Epithelial cell of alveolus of lung (primary cell): ENCODE measurements at places on chromosomes 5 and 9. TPM values are rescaled to one million over a fixed set of nuclear protein-coding genes. Genes with fewer than 3 reads are reported as not detected.

ZFP37 gene
- total RNA-seq, result 1.3 and 4.6 TPM in 2 replicates

IFNA21 gene
- not detected in 2 replicates for total RNA-seq

C7 gene
- total RNA-seq, result 3.1 and 33.9 TPM in 2 replicates

OSMR gene
- 43.8 and 124 TPM in 2 replicates for total RNA-seq

WDR38 gene
- total RNA-seq, result not detected in 2 replicates

TICAM2 gene
- 3.2 and 4.9 TPM in 2 replicates for total RNA-seq

C5orf58 gene
- 1.4 TPM in 1 of 2 replicates, not detected in the other for total RNA-seq

AGGF1 gene
- total RNA-seq, result 21.7 and 22.4 TPM in 2 replicates

IL12B gene
- total RNA-seq, result not detected in 2 replicates

PNPLA7 gene
- total RNA-seq, result 0.13 and 0.32 TPM in 2 replicates

WNT8A gene
- not detected in 2 replicates for total RNA-seq

RAB3C gene
- total RNA-seq, result not detected in 2 replicates

NR5A1 gene
- total RNA-seq, result not detected in 2 replicates

ENTPD2 gene
- total RNA-seq, result 0.72 TPM in 1 of 2 replicates, not detected in the other

IFNB1 gene
- total RNA-seq, result not detected in 2 replicates

CCNJL gene
- 3.9 and 4.4 TPM in 2 replicates for total RNA-seq

UNC5A gene
- under 0.01 and 0.32 TPM in 2 replicates for total RNA-seq

INSL4 gene
- total RNA-seq, result not detected in 2 replicates

TOR4A gene
- 38.1 and 52.4 TPM in 2 replicates for total RNA-seq

ITGA1 gene
- 41.2 and 53.8 TPM in 2 replicates for total RNA-seq

TMEM171 gene
- total RNA-seq, result 0.24 and 13.7 TPM in 2 replicates

DAPK1 gene
- 1.6 and 8.3 TPM in 2 replicates for total RNA-seq

LEAP2 gene
- total RNA-seq, result 0.32 TPM in 1 of 2 replicates, not detected in the other

GZMA gene
- not detected in 2 replicates for total RNA-seq

UBE2QL1 gene
- total RNA-seq, result not detected in 2 replicates

ZBTB34 gene
- 4.7 and 9.0 TPM in 2 replicates for total RNA-seq

STK32A gene
- 0.24 and 0.26 TPM in 2 replicates for total RNA-seq

AHRR gene
- 7.0 and 47.7 TPM in 2 replicates for total RNA-seq

MOB3B gene
- total RNA-seq, result 1.0 and 3.8 TPM in 2 replicates

PIP5KL1 gene
- total RNA-seq, result 1.9 and 3.7 TPM in 2 replicates

PLCXD3 gene
- under 0.01 and 0.64 TPM in 2 replicates for total RNA-seq

ANKDD1B gene
- total RNA-seq, result not detected in 2 replicates

NTNG2 gene
- total RNA-seq, result 0.91 and 1.3 TPM in 2 replicates

ANKRD18B gene
- under 0.01 and 0.13 TPM in 2 replicates for total RNA-seq

UAP1L1 gene
- total RNA-seq, result 5.7 and 11.7 TPM in 2 replicates

MARVELD2 gene
- 0.88 and 2.5 TPM in 2 replicates for total RNA-seq

CCDC192 gene
- total RNA-seq, result not detected in 2 replicates

PCDHB10 gene
- total RNA-seq, result 0.13 and 0.24 TPM in 2 replicates

ALDH1A1 gene
- 0.13 and 6.5 TPM in 2 replicates for total RNA-seq

NRARP gene
- 0.78 and 1.8 TPM in 2 replicates for total RNA-seq

KCNIP1 gene
- not detected in 2 replicates for total RNA-seq

PLPP7 gene
- 4.5 and 5.1 TPM in 2 replicates for total RNA-seq

IL13 gene
- not detected in 2 replicates for total RNA-seq

NUP214 gene
- 15.1 and 30.6 TPM in 2 replicates for total RNA-seq

PCDH1 gene
- 1.4 and 7.4 TPM in 2 replicates for total RNA-seq

AFAP1L1 gene
- 9.0 and 9.7 TPM in 2 replicates for total RNA-seq

IFNA2 gene
- not detected in 2 replicates for total RNA-seq

MLANA gene
- total RNA-seq, result not detected in 2 replicates

PCDHGC5 gene
- total RNA-seq, result 0.78 and 1.1 TPM in 2 replicates

NTRK2 gene
- total RNA-seq, result not detected in 2 replicates

C1QTNF3 gene
- 0.13 and 0.64 TPM in 2 replicates for total RNA-seq

IRGM gene
- total RNA-seq, result 13.3 TPM in 1 of 2 replicates, not detected in the other

ZNG1A gene
- total RNA-seq, result 10.3 and 22.4 TPM in 2 replicates

PRR7 gene
- total RNA-seq, result 9.3 and 10.0 TPM in 2 replicates

CYSRT1 gene
- under 0.01 and 1.9 TPM in 2 replicates for total RNA-seq
